ENCODE measurements at places on chromosomes 7 and 10.

- no peak for DNase-seq
Measured at GRCh38 chr7:101093906-101094305, 8.6 kb downstream of the TRIM56 start.

GRCh38 chr10:88389456-88389855 lies 193.7 kb downstream of the RNLS start:
- DNase-seq, result peak; percentile 51

DNA sequence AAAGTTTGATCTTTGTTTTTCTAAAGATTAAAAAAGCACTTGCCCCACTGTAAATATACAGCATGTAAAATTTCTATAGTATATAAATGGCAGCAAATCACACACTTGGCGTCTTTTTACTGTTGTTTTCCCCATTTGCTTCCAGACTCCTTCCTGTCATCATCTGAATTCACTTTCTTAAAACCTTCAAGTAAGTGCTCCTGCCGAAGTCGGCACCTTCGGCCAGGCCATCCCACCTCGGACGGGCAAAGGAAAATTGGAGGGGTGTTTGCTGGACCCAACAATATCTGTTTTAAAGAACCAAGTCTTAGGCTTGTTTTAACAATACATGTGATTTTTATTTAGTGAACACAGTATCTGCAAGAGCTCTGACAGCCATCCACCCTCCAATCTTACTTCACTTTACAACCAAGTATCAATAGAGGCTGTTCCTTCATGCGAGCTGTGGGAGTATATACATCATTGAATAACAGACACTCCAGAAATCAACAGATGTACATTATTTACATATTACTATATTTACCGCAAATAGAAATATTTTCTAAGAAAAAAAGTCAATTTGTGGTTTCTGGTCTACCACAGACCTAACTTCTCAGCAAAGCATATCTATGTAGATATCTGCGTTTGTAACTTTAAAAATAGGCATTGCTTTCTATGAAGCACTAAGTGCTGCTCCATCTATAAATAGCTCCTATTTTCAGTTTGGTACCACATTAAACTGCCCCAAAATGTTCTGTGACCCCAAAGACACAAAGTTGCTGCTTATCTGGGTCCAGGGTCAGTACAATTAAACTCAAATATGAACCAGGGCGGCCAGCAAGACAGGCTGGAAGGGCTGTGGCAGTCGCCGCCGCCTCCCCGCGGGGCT lies 110.7 kb downstream of the CYTH3 start:
- no peak for DNase-seq

GRCh38 chr7:72781161-72781560 lies 46.8 kb downstream of the TYW1B start:
- no peak for DNase-seq

GRCh38 chr7:24038993-24039392 lies 245.0 kb upstream of the NPY start:
- no peak for DNase-seq

GRCh38 chr10:75648854-75649253 lies 217.4 kb downstream of the LRMDA start:
- no peak for DNase-seq

GRCh38 chr10:73485320-73485719 lies 10.5 kb downstream of the PPP3CB start:
- DNase-seq, result no peak

DNA sequence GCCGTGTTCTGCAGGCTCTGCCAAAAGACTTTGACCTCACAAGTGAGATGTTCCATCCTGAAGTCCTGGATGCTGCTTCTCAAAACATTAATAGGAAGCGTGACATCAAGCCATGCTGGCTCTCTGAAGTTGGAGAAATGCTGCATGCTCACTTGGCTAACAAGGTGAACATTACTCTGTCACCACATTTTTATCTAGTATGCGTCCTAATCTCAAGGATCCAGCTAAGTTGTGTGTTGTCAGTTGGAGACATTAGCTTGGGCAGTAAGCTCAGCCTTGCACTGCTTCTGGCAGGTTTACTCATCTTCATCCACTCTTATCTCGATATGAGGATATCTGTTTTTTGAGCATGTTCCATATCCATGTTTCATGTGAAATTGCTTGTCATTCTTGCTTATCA lies 165.2 kb downstream of the SDK1 start:
- DNase-seq, result no peak

DNA sequence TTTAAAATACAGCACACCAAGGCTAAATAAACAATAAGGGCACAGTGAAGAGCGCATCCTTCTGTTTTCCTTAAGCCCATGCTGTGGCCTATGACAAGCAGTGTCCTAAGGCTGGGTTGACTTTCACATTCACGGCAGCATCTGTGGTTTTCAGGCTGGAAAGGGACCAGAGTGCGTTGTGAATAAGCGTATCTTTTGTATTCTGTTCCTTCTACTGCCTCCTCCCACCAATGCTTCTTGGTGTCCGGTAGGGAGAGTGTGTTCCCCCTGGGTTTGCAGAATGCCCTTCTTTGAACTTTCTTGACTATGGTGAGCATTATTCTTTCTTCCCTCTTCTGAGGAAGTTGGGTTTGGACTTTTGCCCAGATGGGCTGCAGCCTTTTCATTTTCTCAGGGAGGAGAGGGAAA lies 73.6 kb downstream of the ABCA13 start:
- DNase-seq, result peak; percentile 93

- no peak for DNase-seq
Measured at GRCh38 chr10:71916827-71917226, 47.4 kb upstream of the CHST3 start.

- no peak for DNase-seq
Measured at GRCh38 chr10:13891128-13892000, 304.6 kb downstream of the PRPF18 start.

DNA sequence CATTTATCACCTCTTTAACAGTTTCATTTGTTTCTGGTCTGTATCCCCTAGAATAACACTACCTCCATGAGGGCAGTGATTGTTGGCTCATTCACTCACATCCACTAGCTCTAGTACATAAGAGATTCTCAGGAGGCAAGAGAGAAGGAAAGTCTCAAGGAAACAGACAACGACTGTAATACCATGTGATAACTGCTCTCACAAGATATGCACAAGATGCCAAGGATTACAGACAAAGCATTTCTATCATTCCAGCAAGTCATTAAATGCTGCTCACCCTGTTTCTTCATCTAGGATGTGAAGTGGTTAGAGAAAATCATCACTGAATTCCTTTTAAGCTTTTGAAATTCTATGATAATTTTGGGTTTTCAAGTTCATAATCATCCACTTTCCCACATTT lies 115.3 kb downstream of the HIBADH start:
- DNase-seq, result no peak

- DNase-seq, result no peak
Measured at GRCh38 chr10:67883710-67884312, 645 bp upstream of the SIRT1 start.

- DNase-seq, result no peak
Measured at GRCh38 chr10:99343262-99343661, 14.1 kb downstream of the CNNM1 start.

DNA sequence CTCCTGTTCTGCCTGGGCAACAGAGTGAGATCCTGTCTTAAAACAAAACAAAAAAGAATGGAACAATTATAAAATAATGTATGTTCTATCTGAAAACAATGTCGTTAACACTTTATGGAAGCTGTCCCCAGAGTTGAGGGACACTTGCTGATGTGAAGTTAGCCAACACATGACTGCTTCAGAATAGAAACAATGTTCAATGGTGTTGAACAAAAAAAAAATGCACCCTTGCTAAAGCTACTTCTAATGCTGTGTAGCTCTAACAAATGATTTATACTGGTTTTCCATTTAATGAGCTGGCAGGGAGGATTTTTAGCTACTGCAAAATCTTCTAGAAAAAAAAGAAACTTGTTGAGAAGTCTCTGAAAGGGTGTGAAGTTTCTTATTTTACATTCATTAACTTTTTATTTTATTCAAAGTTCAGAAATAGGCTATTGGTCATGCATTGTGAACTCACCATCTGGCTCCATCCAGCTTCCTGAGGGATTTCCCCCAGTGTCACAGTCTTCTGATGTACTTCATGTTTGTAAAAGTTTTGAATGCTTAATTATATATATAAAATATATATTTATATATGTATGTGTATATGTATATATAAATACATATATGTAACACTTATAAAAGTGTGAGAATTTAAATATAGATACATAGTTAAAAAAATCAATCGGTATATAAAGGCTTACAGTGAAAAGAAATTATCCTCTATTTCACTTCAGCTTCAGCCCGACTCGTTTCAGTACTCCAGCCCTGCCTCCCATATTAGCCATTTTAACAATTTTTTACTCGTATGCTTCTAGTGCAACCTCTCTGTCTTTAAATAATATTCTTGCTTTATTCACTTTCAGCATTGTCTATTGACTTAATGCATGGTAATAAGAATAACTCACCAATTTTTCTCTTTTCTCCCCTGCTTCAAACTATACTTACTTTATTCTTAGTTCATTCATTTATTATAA lies 35.0 kb downstream of the HDAC9 start:
- DNase-seq, result no peak

GRCh38 chr10:122097935-122098334 lies 109.0 kb downstream of the TACC2 start:
- no peak for DNase-seq

GRCh38 chr10:102679596-102679995 lies 34.6 kb downstream of the ARL3 start:
- DNase-seq, result no peak

DNA sequence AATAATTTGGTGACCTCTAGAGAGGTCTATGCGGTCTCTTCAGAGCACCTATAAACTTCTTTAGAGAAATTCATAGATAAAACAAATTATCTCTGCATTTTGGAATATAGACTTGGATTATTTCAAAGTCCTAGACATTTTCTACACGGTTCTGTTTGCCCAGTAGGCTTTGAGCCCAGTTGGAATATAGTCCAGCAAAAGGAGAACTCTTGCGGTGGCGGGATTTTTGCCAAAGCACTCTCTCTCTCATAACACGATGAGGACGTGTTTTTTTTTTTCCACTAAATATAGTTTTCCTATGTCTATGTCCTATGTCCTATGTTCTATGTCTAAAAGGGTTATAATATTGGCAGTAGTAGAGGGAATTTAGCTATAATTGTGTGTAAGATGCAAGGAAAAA lies 164.9 kb upstream of the AGR3 start:
- DNase-seq, result no peak

- no peak for DNase-seq
Measured at GRCh38 chr7:19290066-19290465, 144.8 kb upstream of the FERD3L start.

- no peak for DNase-seq
Measured at GRCh38 chr7:74013539-74014272, 14.3 kb upstream of the ELN start.

DNA sequence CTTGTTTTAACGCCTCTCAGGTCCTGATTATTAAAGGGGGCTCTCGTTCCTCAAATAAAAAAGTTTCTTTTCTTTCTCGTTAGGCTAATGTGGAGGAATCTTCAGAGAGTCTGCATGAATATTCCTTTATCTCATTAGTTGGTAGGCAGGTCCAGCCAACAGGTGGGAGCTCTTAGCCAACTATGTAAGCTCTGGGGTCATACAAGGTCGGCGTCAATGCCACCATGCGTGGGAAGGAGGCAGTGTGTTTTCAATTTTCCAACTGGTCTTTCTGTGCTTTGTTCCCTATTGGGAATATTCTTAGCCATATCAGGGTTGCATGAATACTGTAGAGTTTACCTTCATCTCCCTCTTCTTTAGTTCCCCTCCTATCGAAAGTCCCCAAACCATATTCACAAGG lies 118.5 kb upstream of the SVIL start:
- no peak for DNase-seq

- no peak for DNase-seq
Measured at GRCh38 chr7:80623503-80624252, 14.8 kb upstream of the CD36 start.

GRCh38 chr7:20269726-20270125 lies 52.5 kb upstream of the MACC1 start:
- DNase-seq, result no peak

GRCh38 chr7:116653204-116653603 lies 18.8 kb upstream of the MET start:
- no peak for DNase-seq

DNA sequence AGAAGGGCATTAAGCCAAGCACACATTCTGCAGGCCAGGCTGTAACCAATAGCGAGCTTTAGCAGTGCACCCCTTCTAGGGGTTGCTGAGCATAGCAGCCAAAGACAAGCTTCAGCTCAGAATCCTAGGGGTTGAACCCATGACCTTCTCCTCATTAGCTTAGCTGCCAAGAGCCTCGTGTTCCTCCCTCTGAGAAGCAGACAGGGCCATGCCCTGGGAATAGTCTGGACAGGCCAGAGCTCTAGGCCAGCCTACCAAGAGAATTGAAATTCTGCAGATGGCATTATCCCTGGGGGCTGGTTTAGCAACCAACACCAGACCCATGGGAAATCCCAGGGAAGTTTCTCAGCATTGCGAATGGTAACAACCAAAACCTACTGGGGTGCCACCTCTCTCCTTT lies 77.2 kb downstream of the PLXNA4 start:
- DNase-seq, result no peak

DNA sequence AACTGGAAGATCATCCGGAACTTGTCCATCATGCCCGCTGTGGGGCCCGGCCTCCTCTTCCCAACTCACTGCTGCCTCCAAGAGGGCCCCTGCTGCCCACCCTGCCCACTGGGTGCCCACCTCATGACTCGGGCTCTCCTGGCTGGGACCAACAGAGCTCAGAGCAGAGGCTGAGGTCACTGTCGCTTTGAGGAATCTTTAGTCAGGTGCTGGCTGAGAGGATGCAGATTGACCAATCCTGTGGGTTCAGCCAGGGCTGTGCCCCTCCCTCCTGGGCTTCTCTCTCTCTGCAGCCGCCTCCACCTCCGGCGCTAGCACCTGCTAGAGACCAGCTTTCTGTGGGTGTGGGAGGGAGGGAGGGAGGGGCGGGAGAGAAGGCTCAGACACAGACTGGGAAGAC lies at the start of gene CALHM1:
Gene CALHM1 (minus strand): TSS at position 181 of the 400 bp plus-strand sequence. CDS start 149 bp downstream, at position 32.
- DNase-seq, result no peak

DNA sequence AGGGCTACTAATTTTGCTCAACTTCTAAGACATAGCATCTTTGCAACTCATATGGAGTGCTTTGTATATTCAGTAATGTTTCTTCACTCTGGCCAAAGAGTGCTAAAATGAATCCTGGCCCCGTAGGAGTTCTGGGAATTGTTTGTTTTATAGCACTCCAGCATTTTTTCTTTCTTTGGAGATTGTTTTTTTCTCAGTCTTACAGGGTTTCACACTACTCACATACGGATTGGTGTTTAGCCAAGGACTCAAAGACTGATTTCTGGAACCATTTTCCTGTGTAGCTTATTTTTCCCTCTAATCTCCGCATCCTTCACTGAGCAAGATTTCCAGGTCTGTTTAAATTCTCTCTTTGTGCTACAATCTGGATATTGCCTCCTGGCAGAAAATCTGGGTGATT lies 6.4 kb downstream of the TAS2R41 start:
- peak; percentile 59 for DNase-seq
